NCI-H510A treated with DMSO at 0.1 percent for 48 hours (cell line): ENCODE measurements at places on chromosomes 5 and 9.

DNA sequence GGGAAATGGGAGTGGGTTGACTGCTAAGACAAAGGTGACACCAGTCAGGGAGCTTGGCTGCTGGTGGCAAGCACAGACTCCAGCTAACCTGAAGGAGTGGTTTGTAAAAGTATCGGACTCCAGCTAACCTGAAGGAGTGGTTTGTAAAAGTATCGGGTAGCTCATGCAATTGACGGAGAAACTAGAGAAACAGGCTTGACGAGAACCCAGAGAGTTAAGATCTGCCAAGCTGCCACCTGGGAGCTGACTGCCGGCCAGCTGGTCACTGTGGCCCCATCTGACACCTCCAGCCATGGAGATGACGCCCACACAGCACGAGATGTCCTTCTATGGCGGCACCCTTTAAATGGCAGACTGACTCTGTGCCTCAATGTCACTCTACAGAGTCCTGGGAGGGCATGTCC is 28.3 kb upstream of the CRB2 start:
- DNase-seq = peak; percentile 93

DNA sequence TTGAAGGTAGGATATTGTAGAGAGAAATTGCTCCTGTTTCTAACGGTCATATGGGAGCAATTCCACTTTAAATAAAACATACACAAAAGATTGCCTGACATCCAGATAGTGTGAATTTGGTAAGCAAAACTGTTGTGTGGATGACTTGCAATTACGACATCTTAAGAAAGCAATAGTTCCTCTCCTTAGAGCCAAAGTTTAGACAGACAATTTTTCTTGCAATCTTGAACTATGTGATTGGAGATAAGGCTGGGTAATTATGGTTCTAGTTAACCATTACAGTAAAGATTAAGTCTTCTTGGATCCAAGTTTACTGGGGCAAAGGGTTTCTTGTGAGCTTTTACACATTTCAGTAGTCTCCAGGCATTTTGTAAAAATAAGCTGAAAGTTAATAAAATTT is 1080.6 kb upstream of the CDH6 start:
- DNase-seq = no peak

- DNase-seq = no peak
Observed at GRCh38 chr5:41796061-41796460, 74.2 kb downstream of the OXCT1 start.

GRCh38 chr9:88628114-88628513 is 93.1 kb downstream of the NXNL2 start:
- DNase-seq = no peak

GRCh38 chr9:15079989-15080388 is 169.8 kb upstream of the FREM1 start:
- no peak for DNase-seq

- DNase-seq = no peak
Observed at GRCh38 chr5:151665613-151666012, 21.1 kb downstream of the SPARC start.

GRCh38 chr9:87359264-87359663 is 138.4 kb upstream of the DAPK1 start:
- no peak for DNase-seq

- no peak for DNase-seq
Observed at GRCh38 chr5:135761746-135762145, 72.7 kb upstream of the SLC25A48 start.

DNA sequence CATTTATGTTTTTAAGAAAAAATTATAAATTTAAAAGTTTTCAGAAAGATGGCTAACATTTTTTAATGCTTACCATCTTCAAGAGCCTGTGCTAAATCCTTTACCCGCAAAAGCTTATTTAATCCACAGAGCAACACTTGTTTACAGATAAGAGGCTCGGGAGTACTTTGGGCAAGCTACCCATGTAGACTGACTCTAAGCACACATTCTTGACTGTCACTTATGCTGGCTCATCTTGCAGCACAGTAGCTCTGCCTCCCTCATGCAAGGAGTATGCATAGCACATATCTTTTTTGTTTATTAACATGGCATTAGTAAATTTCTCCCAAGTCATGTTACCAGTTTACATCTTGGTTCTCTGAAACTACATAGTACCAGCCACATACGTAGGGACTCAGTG is 14.7 kb downstream of the SH3RF2 start:
- DNase-seq = no peak
